ENCODE measurements at places on chromosomes 5 and 9.
A peak's percentile ranks its signal among the peaks of the same experiment; 100 is the strongest.

DNA sequence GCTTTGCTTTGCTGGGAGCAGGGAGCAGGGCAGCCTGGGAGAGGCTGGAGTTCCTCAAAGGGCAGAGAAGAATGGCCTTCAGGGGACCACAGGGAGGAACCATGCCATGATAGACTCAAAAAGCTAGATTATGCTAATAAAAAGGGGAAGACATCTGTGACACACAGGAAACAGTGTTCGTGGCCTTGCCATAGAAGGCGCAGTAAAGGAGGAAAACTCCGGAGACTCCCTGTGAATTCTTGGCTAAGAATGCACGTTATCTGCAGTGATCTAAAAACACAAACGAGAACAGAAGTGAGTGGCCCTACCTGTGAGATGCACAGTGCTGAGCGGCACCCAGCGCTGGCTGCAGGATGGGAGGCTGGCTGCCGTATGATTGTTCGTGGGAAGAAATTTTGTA is 15.9 kb upstream of the LTC4S start:
- DNase-seq, result no peak

- DNase-seq, result no peak
These were observed 5.4 kb downstream of the GDA start for GRCh38 chr9:72154468-72155285.

- peak; percentile 22 for DNase-seq
These were observed 458.6 kb downstream of the ZSWIM6 start for GRCh38 chr5:61790678-61791077.

GRCh38 chr5:168654211-168654721 is 75.1 kb upstream of the PANK3 start:
- DNase-seq, result no peak

- DNase-seq, result no peak
These were observed 57.5 kb upstream of the MCCC2 start for GRCh38 chr5:71529682-71530081.

GRCh38 chr5:100904259-100904861 is 1.3 kb upstream of the ST8SIA4 start:
- DNase-seq, result peak; percentile 79

DNA sequence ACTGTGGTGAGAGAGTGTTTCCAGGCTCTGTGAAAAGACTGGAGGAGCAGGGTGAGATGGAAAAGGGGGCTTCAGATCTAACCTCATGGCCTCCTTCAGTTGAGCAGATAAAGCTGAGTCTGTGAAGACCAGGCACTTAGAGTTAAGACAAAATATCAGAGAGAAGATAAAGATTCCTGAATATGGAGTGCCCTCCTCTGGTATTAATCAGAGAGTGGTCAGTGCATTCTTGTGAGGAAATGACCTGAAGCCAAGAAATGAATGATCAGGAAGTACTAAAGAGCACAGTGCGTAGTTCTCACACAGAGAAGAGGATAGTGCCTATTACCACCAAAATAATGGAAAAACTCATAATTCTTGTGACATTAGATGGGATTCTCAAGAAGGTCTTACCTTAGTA is 1417.0 kb upstream of the ACO1 start:
- no peak for DNase-seq

- DNase-seq, result no peak
These were observed 384.0 kb downstream of the SPOCK1 start for GRCh38 chr5:137115152-137115551.

DNA sequence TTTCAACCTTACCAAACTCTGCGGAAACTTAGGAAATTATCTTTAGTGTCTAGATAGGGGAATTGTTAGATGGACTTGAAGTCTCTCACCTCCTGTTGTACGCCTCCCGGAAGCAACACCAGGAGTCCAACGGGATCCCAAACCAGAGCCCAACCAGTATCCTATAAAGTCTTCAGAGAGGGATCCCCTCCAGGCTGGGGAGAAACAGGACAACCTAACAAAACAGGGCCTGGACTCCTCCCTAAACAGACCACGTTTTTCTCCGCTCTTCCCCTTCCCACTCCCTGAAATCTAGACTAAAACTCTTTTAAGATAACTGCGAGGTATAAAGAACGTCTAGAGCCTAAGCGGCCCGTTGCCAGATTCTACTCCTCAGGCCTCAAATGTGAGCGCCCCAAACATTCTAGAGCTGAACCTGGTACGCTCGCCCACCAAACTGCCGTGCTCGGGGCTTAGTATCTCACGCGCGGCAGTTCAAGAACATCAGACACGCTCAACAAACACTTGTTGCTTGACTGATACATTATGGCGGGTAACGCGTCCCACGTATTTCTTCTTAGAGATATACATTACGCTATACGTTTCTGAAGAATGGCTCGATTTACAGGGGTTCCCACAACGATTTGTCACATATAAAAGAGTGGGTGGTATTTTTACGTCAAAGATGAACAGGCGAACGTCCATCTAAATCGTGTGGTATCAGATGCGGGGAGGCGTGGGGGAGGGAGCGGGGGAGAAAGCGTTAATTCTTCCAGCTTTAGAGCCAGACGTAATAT is 663 bp upstream of the SMIM27 start:
- DNase-seq, result peak; percentile 68

- no peak for DNase-seq
These were observed 15.8 kb downstream of the ERGIC1 start for GRCh38 chr5:172849606-172850453.
